ENCODE measurements at places on chromosomes 2 and 18.

DNA sequence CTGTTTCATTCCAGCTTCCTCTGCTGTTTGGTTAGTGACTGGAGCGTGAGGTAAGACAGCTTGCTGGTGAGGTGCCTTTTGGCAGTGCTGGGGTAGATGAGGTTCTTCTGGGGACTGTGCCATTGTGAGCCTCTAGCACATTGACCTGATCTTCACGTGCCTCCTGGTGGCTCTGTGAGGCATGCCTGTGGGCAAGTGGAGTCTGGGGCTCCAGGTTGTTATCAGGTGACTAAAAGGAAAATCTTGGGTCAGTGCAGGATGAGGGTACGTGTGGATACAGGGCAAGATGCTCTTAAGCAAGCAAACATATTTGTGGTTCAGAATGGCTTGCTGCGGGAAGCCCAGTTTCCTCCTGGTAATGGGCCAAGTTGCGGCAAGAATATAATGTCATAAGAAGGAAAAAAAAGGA, 75.4 kb downstream of the FHOD3 start:
- DNase-seq: no peak

DNA sequence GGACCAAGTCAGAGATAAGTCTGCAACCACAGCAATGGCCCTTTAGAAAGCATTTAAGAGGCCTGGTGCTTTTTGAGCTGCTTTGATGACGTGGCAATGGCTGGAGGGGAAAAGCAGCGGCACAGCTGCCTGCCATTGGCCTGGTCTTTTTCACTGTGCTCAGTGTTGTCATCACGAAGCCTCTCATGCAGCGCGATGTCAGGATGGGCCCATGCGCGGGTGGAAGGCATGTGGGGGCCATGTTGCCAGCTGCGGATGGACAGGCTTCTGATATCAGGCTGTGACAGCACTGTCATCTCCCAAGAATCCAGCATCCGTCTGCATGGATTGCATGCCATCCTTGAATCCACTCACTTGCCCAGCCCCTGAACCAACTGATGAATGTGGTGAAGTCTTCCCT, 204.5 kb downstream of the ACKR3 start:
- no peak for DNase-seq

GRCh38 chr2:142056784-142057183, 74.0 kb downstream of the LRP1B start:
- DNase-seq: no peak

DNA sequence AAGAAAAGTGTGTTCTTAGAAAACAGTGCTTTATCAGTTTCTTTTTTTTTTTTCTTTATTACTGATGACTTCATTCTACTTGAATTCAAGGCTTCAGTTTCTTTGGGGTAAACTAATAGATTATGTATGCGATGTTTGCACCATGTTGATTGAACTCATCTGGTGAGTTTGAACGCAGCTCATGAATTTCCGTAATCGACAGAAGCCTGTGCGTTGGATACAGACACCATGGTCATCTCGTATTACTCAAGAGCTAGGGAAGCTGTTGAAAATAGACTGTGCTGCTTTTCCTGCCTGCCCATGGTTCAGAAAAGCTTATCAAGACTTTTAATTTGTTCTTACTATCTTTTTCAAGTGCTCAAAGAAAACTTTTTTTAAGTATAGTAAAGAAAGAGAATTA, 185.5 kb upstream of the NRP2 start:
- no peak for DNase-seq

- no peak for DNase-seq
These were observed 21.6 kb downstream of the CPSF3 start for GRCh38 chr2:9445089-9445488.

GRCh38 chr18:50721006-50721405, 98.8 kb downstream of the MRO start:
- DNase-seq: no peak

- no peak for DNase-seq
These were observed 211.7 kb downstream of the SP3 start for GRCh38 chr2:173753441-173753840.

GRCh38 chr2:189261431-189261841, 81.9 kb upstream of the COL5A2 start:
- DNase-seq: peak; percentile 33

- no peak for DNase-seq
These were observed 3.6 kb downstream of the LGALSL start for GRCh38 chr2:64457524-64457923.

DNA sequence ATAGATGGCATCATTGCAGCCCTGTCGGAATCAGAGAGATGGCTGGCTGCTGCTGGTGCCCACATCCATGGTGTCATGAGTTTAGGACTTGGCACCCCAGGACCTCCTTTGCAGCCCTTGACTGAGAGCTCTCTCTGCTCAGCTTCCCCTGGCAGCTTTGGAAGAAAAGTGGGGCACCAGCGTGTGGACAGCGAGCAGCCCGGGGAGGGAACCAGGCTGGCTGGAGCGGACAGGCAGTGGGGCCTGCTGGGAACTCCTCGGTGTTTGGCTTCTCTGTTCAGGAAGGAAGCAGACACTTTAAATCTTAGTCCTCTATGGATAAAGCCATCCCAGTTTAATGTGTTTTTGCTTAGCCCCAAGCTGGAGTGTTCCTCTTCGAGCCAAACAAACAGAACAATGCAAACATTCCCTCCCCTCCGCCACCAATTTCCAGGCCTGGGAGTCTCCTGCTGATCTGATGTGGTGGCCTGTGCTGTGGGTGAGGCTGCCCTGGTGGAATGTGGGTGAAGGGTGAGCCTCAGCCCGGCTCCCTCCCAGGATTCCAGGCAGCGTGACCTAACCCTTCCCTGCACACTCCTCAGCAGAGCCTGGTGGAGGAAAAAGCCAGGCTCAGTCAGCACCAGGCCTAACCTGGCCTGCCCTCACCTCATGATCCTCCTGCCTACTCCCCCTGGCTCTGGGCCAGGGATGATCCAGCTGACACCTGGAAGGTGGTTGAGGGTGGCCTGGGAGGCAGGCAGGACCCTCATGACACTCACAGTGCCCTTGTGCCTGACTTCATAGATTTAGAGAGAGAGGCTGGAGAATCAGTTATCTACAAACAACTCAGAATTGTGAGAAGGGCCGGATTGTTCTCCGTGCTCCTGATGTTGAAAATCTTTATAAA, 21.6 kb upstream of the ITGB6 start:
- DNase-seq: no peak

DNA sequence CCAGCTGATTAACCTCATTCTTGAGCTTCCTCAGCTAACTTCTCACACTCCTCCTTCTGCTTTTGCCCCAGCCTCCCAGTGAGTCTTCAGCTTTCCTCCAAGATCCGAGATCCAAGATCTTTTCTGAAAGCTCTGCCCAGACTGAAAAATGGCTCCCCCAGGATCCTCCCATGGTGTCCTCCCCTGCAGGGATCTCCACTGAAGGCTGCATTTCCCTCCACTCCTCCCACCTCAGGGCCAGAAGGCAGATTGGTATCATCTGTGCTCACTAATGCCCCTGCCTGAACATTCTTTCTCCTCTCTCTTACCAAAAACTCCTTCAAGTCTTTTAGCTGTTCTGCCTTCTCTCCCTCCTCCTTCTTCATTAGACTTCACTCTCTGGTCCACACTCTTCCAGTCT, 6.1 kb upstream of the FOXI3 start:
- DNase-seq: no peak

DNA sequence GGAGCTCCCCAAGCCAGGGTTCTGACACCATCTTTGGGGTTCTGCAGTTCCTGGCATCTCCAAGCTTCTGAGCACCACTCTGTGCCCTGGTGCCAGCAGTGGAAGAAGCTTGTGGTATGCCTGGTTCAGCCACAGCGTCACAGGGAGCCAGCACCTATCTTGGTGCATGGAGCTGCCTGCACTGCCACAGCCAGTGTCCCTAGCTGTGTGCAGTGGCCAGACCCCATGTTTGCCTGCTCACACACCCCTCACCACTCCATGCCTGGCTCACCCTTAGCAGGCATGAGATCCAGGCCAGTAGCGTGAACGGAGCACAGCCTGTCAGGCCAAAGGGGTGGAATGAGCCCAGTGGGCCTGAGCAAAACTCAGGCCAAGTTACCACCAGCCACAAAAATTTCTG, 290.2 kb upstream of the LRATD1 start:
- no peak for DNase-seq

- DNase-seq: peak; percentile 69
These were observed 3.2 kb downstream of the CFLAR start for GRCh38 chr2:201118961-201119854.

DNA sequence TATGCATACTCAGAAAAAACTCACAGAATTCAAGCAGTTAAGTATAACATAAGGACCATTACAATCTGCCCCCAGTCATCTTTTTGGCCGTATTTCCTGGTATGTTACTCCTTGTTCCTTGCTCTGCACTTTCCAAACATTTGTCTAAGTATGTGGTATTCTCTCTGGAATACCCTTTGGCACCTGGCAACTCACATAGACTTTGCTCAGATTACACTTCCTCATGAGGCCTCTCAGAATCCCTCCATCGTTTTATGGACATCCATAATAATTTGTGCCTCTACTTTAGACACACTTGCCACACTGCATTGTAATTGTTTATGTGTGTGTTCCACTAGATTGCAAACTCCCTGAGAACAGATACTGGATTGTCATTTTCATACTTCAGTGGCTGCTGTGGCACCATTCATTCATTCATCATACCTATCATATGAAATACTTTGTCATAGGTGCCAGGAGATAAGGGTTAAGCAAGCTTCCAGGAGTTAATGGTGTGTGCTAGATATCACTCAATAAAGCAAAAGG, 84.0 kb downstream of the HIBCH start:
- DNase-seq: no peak

DNA sequence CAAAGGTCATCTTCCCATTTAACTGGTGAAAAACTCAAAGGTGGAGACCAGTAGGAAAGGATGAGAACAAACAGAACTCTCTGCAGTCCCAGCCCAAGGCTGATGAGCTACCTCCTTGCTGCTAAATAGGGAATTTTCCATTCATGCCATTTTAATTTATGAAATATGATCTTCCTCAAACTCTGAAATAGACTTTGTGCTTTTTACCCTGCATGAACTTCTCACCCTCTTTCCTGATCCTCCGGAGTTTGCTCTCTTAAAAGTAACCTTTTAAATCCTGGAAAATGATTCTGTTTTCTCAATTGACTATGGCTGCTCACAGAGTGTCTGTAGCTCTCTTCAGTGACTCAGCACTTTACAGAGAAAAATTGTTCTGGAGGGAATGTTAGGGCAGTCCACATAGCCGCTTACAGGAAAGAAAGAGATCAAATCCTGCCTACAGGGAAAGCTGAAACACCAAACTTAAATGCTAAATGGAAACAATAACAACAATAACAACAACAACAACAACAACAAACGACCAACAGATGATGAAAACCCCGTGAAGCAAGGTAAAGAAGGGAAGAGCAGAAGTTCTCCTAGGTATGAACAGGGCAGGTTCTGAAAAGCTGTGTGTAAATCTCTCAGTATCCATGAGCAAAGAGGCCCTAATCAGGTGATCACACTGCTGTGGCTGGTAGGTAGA, 79.8 kb upstream of the SESTD1 start:
- DNase-seq: no peak

- no peak for DNase-seq
These were observed 169.1 kb upstream of the KLF7 start for GRCh38 chr2:207334624-207335371.

DNA sequence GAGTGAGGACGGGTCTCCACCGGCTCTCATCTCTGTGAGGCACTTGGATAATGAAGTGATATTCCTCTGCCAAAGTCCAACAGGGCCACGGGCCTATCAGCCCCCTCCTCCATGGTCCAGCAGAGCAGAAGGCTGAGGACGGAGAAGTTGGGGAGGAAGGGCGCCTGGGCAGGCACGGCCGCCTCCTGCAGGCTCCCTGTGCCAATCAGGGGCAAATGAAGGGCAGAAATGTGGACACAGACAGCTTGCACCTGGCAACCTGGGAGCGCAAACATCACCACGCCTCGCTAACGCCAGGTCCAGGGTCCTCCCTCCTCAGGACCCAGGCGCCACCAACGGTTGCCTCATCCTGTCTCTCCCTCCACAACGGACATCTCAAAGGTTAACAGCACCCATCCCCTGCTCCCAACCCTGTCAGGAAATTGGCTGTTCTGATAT, 24.3 kb downstream of the SMAD7 start:
- DNase-seq: no peak

DNA sequence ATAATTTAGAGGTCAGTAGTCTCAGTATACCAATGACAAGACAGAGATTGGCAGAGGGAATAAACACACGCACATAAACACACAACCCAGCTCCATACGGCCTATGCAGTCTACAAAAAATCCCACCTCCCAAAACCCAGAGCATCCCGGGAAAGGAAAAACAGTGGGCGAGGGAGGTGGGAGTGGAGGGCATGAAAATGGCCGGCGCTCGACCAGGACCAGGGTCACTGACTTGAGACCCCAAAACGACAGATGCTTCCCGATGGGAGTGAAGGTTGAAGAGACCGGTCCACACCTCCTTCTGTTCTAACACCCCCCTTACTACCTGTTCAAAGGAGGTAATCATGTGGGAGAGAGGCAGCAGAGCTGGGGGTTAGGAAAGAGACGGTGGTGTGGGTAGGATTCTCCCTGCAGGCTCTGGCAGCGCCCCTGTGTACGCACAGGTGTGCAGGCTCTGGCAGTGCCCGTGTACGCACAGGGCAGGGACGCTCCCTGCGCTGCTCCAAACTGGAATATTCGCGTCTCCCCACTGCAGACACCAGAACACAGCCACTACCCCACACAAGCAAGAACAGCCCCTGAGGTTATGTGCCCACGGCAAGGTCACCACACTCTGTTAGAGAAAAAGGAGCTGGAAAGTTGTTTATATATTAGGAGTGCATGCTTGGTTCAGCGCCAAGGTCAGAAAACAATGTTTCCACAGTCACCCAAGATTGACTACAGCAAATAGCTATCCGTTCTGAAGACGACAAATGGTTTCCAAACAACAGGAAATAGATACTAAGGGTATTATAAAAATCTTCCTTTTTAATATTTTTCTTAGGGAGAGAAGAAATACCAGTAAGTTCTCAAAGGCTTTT, 67.9 kb downstream of the EIPR1 start:
- no peak for DNase-seq

DNA sequence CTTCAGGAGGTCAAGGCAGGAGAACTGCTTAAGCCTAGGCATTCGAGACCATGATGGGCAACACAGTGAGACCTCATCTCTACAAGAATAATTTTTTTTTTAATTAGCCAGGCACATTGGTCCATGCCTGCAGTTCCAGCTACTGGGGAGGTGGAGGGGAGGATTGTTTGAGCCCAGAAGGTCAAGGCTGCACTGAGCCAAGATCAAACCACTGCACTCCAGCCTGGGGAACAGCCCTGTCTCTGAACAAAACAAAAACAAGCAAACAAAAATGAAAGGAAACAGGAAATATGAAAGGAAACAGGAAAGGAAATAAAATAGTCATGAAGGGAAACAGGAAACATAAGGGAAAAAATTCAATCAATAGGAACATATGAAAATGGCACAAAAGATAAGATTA, 64.7 kb upstream of the TMEM247 start:
- no peak for DNase-seq

- no peak for DNase-seq
These were observed 27.4 kb upstream of the IL1RL1 start for GRCh38 chr2:102283996-102284395.

GRCh38 chr2:130319536-130319935, 23.2 kb upstream of the IMP4 start:
- no peak for DNase-seq

DNA sequence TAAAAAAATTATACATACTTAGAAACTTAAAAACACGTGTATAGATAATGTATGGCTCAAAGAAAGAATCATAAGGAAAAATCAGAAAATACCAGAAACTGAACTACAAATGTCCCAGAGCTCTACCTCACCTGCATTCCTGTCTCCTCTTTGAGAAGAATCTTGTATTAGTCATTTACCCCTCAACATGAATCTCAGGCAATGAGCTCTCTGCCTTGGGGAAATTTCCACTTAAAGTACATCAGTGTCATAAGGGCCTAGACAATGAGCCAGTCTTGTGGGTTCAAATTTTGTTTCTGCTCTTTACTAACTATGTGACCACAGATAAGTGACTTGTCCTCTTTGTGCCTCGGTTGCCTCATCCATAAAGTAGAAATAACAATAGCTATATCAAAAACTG, 40.1 kb downstream of the SCG2 start:
- DNase-seq: no peak
